ENCODE measurements at places on chromosomes 6 and 20.

DNA sequence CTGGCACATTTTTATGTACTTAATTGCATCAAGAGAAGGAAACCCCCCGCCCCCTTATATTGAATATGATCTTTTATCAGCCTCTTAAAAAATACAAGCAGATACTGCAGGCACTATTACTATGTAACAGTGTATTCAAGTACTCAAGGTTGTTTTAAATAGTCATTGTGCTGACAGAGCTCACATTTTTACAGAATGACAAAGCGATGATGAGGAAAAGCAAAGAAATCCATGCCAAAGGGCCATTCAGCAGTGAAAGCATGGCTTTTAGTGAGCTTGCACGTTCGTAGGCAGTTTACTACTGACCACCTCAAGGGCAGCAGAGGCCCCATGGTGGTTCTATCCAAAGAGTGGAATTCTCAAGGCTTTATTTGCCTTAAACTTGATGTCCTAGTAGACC, 146.8 kb downstream of the RPS12 start:
- no peak for DNase-seq

GRCh38 chr6:36838896-36839748, at the start of gene CPNE5:
CPNE5 (minus strand) TSS chr6:36839444; CDS start chr6:36839377, 67 bp downstream.
- peak; percentile 4 for DNase-seq

DNA sequence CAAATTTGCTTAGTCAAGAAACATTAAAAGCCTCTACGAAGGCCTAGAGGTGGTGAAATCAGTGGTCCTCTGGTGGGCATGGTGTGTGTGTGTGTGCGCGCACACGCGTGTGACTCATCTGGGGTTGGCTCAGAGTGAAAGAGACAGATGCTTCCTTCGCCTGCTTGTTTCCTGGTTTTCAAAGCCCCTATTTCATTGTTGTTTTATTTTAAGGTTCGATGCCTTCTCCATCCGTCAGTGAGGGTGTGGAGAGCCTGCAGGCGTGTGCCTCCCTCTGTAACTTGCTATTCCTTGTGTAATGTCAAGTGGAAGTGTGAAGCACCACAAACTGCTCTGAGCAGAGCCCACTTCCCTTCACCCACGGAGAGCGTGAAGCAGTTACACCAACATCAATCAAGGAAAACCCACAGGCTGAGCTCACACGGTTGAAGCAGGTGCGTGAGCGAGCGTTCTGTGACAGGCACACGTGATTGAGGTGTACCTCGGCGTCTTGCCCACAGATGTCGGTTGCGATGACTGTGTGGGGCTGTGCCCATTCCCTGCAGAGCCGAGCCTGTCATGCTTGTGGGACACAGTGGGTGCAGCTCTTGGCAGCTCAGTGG, 233.9 kb downstream of the PRL start:
- no peak for DNase-seq

DNA sequence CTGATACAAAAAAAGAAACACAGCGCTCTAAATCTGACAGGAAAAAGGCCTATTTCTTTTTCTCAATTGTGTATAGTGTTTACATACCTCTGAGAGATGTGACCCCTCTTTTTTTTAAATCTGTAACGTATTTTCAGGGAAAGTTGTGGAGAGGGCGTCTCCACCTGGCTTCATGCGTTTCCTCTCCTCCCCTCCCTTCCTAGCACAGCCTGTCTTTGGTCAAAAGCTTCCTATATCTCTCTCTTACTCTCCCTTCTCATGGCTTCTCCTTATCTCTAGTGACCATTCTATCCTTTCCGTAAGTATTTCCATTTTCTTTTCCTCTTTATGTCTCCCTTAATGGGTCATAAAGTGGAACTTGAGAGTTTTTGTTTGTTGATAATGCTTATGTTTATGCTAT, 458.9 kb downstream of the HACE1 start:
- DNase-seq, result no peak

DNA sequence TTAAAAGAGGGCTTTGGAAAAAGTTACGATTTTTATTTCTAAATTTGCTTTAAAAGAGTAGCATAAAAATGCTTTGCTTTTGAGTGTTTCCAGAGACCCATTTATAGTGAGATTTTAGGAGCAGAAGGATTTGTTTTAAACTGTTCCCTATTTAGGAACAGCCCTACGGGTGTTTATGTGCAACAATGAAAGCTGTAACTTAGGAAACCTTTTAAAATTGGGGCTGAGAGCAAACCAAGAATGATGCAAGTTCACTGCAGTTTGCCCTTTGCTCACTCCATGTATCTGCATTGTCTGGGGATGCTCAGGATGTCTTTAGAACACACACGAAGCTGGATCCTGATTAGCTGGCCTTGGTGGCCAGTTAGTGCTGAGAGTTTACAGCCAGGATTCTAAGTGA, 40.9 kb downstream of the GHRH start:
- no peak for DNase-seq

DNA sequence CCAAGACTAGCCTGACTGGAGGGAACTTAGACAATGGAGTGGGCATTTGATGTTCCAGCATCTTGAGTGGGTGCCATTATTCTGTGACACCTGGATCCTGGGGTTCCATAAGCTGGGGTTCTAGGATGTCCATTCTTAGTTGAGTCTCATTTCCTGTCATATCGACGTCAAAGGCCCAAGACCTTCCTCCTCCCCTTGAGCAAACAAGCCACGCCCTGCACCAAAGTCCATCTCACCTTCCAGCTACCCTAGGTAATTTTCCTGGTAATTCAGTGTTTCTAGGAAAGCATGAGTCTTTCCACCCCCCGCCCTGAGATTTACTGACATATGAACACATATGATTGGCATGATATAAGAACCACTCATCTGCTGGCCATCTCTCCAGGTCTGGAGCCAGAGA, at the start of gene TRIM40:
Gene TRIM40 (plus strand): TSS at position 384 of the 400 bp plus-strand sequence. CDS start 897 bp downstream, outside the sequence.
- no peak for DNase-seq

- no peak for DNase-seq
These were observed 28.3 kb downstream of the NPEPL1 start for GRCh38 chr20:58720890-58721289.

DNA sequence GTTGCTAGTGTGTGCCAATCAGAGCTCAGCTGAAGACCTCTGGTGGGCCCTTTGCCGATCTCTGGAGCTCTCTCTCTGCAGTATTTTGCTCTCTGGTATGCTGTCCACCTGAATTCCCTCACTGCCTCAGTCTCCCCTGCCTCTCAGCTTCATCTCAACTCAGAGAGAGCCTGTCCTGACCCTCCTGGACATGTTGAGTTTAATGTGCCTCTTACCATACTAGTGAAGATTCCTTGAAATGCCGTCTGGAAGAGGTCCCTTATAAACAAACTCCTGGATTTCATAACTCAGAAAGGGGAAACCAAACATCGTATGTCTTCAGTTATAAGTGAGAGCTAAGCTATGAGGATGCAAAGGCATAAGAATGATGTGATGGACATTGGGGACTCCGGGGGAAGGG, 231.1 kb upstream of the ZNF217 start:
- DNase-seq, result no peak

Measured in T-helper 9 cell (primary cell).